ENCODE measurements at places on chromosomes 7 and 10. TPM values are rescaled to one million over a fixed set of nuclear protein-coding genes. Genes with fewer than 3 reads are reported as not detected.

The TUBB8 gene
- total RNA-seq, result not detected

The OR2A12 gene
- not detected for total RNA-seq

The CALCR gene
- total RNA-seq, result not detected

The INMT gene
- total RNA-seq, result not detected

The LBX1 gene
- total RNA-seq, result not detected

The CRTAC1 gene
- not detected for total RNA-seq

The AIMP2 gene
- 66.6 TPM for total RNA-seq

The FAM25A gene
- total RNA-seq, result 342 TPM

The RHEB gene
- 83.2 TPM for total RNA-seq

The MKI67 gene
- 0.14 TPM for total RNA-seq
